ENCODE measurements at places on chromosomes 1 and 21. TPM values are rescaled to one million over a fixed set of nuclear protein-coding genes. Genes with fewer than 3 reads are reported as not detected.

SLFNL1 gene
- polyA plus RNA-seq: 1.1 TPM

LCE2A gene
- polyA plus RNA-seq: not detected

LCE1A gene
- not detected for polyA plus RNA-seq

LEFTY1 gene
- polyA plus RNA-seq: 4.0 TPM

GBP3 gene
- 15.0 TPM for polyA plus RNA-seq

All from left lung (tissue), 14 donors.